ENCODE measurements at places on chromosomes 16 and 17.

GRCh38 chr17:77691216-77692085, 267.1 kb upstream of the TNRC6C start:
- DNase-seq, result no peak

DNA sequence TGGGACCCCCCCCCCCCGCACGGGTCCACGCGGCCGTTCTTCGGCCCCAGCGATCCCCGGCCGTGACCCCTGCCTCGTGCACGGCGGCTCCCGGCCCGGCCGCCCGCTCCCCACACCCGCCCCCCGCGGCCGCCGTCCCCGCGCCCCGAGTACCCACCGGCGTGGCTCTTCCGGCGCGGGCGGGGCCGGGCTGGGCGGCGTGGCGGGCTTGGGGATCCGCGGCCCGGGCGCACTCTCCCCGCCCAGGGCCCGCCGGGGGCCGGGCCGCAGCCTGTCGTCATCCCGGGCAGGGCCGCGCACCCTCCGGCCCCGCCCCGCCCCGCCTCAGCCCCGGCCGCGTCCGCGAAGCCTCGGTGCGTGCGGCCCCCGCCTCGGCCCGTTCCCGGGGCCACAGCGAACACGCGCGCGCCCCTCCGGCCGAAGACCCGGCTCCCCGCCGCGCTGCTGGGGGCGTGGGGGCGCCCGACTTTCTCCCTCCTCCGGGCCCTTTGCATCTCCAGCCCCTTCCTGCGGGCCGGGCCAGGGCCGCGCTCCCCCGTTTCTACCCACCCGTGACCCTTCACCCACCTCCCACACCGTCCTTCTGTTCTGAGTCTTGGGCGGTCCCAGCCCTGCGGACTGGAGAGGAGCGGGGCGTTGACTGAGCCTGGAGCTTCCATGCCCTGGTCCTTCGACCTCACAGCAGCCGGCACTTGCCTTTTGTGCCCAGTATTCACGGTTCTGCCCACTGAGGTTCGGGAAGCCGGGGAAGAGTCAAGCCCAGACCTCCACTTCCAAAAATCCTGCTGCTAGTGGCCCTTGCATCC, 840 bp downstream of the MYO1C start:
- no peak for DNase-seq

- DNase-seq, result no peak
These were observed 55.3 kb upstream of the ERCC4 start for GRCh38 chr16:13864689-13865088.

DNA sequence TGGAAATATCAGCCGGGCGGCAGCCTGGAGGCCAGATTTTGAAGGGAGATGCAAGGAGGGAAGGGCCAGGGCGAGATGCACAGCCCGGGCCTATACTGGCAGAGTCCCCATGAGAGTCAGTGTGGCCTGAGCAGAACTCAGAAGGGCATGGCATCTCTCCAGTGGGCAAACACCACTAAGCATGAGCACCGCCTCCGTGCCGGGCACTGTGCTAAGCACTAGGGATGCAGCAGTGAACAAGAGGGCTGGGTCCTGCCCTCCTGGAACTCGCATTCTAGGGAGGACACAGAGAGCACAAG, 33.5 kb downstream of the TK2 start:
- DNase-seq, result no peak

DNA sequence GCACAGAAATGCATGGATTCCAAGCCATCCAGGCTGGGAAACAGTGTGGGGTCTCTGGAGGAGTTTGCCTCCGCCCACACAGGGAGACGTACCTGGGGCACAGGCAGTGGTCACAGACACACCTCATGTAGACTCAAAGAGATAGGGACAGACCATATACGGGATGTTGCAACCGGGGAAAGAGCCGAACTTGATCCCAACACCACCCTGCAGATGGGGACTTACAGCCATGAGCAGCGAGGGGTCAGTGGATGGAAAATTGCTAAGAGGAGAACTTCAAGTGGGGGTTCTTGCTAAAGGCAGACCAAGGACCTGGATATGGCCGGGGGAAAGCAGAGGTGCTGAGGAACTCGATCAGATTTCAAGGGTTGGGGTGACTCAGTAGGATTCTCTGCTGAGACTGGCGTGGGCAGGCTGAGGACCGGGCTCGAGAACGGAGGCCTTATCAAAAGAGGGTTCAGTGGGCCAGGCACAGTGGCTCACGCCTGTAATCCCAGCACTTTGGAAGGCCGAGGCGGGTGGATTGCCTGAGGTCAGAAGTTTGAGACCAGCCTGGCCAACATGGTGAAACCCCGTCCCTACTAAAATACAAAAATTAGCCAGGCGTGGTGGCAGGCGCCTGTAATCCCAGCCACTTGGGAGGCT, 12.0 kb upstream of the DNAH17 start:
- no peak for DNase-seq
